GM20000 (cell line): ENCODE measurements at places on chromosomes 1 and 21.

DNA sequence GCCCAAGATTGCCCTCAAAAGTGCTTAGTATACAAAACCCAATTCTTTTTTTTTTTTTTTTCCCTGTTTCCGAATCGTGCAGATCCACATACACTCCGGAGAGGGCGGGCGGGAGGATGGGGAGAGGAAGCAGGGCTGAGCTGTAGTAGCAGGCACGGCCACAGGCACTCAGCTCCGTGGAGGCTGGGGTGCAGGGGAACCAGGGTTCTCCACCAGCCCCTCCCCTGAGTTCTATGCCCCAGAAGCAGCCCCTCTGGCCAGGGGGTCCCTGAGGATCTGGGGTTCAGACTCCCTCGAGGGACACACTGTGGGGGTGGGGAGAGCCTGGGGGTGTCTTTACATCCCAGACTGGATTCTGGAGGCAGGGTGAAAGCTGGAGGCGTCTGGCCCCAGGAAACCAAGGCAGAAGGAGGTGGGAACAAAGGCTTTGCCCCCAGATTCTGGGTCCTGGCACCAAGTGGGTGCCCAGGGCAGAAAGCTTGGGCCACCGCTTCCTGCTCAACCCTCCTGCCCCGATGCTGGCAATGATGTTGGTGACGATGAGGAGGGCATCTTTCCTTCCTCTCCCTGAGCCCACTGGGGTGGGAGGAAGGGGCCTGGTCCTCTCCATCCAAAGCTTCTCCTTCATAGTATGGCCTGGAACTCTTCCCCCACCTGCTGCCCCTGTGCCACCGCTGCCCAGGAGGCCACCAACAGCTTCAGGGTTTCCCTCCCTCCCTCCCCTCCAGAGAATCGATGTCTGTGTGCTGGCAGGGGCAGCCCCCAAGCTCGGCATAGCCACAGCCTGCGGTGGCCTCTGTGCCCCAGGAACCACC is 106.4 kb upstream of the TARDBP start:
- DNase-seq = no peak

DNA sequence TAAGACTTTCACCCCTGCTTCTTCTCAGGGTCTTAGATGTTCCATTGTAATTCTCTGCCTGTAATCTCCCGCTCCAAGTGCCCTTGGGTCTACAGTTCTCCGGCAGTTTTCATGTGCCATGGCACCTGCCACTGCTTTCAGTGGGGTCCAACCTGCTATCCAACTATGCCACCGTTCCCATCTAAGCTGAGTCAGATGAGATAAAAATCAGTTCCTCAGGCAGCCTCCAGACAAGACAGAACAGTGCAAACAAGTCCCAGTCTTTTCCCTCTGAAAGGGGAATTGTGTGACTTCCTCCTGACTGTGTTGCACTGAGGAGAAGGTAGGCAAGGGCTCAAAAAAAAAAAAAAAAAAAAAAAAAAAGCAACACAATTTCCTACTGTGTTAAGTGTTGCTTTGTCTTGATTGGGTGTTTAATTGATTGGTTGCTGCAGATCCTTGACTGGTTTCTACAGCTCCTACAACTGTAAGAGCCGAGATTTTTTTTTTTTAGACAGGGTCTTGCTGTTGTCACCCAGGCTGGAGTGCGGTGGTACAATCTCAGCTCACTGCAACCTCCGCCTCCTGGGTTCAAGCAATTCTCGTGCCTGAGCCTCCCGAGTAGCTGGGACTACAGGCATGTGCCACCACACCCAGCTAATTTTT is 50.7 kb downstream of the EBNA1BP2 start:
- DNase-seq = no peak

- no peak for DNase-seq
Measured at GRCh38 chr21:28458446-28458845, 534.2 kb downstream of the LTN1 start.

DNA sequence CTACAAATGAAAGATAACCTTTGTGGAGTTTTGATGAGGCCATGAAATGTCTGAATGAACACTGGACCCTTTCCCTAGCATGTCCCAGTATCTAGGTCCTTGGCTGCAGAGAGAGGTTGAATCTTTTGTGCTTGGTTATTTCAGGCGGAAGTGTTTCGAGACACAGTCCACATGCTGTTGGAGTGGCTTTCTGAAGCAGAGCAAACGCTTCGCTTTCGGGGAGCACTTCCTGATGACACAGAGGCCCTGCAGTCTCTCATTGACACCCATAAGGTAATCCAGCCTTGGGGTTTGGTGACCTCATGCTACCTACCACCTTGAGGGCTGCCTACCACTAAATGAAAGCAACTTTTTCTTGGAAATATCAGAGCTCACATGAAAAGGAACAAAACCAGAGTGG is 38.9 kb upstream of the BMP8A start:
- DNase-seq = no peak

- peak; percentile 91 for DNase-seq
Measured at GRCh38 chr1:204128964-204129896, 22.6 kb downstream of the ETNK2 start.
